Hindlimb muscle (tissue), 1 donor: ENCODE measurements at places on chromosomes 3 and 15.

DNA sequence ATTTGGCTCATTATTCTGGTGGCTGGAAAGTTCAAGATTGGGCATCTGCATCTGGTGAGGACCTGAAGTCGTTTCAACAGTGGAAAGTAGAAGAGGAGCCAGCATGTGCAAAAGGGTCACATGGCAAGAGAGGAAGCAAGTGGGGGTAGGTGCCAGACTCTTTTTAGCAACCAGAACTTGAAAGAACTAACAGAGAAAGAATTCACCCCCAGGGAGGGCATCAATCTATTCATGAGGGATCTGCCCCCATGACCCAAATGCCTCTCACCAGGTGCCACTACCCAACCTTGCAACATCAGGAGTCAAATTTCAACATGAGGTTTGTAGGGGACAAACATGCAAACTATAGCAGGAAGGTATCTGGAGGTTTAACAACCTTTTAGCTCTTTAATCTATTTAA is 10.3 kb upstream of the RYK start:
- DNase-seq, result no peak

DNA sequence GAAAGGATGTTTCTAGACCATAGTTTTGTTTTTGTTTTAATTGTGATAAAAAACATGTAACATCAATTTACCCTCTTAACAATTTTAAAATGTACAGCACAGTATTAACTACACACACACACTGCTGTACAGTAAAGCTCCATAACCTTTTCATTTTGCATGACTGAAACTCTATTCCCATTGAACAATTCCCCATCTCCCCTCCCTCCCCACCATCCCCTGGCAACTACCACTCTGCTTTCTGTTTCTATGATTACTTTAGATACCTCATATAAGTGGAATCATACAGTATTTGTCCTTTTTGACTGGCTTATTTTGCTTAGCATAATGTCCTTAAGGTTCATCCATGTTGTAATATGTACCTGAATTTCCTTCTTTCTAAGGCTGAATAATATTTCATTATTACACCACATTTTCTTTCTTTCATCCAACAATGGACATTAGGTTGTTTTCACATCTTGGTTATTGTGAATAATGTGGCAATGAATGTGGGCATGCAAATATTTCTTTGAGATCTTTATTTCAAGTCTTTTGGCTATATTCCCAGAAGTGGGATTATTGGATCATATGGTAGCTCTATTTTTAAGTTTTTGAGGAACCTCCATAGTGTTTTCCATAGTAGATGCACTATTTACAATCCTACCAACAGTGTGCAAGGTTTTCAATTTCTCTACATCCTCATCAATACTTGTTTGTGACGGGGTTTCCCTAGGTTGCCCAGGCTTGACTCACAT is 10.7 kb downstream of the CHST14 start:
- DNase-seq, result no peak

DNA sequence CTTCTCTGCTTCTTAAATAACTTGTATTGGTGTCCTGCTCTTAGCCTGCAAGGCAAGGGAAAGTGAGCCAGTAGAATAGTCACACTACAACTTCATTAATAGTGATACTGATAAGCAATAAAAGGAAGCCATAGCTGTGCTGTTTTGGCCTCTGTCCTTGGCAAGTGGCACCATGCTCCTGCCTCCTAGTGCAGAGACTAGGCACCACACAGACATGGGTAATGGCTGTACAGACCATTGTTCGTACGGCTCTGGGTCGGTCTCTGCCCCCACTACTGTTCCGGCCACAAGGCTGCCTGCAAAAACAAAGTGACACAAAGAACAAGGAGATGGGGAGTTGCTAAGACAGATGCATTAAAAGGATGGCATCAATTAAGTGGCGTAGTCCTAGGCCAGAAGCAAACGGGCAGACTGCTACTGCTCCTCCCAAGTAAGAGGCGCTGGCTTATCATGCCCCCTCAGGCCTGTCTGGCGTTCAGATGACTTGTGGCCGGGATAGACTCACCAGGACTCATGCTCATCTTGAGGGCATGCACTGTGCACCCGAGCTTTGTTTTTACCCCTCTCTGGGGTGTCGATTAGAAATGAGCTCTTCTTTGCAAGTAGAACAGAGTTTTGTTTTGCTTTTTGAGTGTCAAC is 75.6 kb downstream of the TRAK1 start:
- no peak for DNase-seq

DNA sequence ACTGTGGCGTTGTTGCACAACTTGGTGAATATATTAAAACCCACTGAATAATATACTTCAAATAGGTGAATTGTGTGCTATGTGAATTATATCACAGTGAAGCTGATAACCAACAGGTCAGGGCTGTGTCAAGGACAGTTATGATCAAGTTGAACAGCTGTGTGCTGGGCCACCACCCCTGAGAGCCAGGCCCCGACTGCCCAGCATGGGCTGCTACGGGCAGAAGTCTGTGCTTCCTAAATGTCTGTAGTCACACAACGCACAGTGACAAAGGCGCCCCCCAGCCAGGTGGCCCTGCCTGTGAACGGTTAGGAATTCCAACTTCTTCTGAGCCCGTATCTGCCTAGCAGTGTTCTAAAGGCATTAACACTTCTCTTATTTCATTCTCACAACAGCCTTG is 32.8 kb downstream of the TKT start:
- no peak for DNase-seq

GRCh38 chr3:125266971-125267370 is 54.4 kb upstream of the SLC12A8 start:
- no peak for DNase-seq

DNA sequence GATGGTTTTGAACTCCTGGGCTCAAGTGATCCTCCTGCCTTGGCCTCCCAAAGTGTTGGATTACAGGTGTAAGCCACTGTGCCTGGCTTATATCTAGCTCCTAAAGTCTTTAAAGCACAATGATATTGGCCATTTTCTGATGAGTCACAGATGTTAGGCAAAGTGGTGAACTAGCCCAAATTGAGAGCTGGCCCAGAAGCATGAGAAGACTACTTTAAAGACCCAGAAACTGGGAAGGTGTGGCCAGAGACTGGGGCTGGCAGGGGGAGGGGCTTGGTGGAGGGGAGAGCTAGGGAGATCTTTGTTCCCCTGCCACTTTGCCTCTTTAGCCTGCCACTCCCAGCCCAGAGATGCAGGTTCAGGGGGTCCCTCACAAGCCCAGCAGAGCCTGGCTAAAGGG is 21.6 kb downstream of the CHRNA3 start:
- no peak for DNase-seq

DNA sequence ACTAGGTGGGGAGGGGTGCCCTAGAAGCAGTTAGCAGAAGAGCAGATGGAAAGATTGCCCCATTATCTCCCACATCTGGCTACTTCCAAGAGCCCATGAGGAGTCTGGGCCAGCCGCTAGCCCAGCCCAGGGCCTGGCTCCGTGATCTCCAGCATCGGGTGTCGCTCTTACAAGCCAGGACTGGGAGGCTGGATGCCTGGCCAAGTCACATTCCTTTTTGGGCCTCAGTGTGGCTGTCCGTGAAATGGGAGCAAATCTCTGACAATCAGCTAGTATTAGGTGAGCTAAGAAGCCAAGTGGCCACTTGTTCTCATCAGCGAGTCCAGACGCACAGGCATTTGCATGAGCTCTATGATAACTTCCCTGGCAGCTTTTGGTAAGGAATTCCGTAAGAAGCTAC is 23.3 kb upstream of the DOCK3 start:
- DNase-seq, result no peak

- DNase-seq, result no peak
Measured at GRCh38 chr15:52649686-52650085, 29.5 kb downstream of the ATOSA start.

DNA sequence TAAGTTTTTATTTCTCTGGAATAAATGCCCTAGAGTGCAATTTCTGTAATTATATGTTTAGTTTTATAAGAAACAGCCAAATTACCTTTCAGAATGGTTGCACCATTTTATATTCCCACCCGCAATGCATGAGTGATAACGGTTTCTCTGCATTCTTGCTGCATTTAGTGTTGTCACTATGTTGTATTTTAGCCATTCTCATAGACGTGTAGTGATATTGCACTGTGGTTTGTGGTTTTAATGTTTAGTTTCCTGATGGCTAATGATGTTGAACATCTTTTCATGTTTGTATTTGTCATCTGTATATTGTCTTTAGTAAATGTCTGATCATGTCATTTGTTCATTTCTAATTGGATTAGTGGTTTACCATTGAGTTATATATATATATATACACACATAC is 73.0 kb upstream of the GOLIM4 start:
- no peak for DNase-seq

DNA sequence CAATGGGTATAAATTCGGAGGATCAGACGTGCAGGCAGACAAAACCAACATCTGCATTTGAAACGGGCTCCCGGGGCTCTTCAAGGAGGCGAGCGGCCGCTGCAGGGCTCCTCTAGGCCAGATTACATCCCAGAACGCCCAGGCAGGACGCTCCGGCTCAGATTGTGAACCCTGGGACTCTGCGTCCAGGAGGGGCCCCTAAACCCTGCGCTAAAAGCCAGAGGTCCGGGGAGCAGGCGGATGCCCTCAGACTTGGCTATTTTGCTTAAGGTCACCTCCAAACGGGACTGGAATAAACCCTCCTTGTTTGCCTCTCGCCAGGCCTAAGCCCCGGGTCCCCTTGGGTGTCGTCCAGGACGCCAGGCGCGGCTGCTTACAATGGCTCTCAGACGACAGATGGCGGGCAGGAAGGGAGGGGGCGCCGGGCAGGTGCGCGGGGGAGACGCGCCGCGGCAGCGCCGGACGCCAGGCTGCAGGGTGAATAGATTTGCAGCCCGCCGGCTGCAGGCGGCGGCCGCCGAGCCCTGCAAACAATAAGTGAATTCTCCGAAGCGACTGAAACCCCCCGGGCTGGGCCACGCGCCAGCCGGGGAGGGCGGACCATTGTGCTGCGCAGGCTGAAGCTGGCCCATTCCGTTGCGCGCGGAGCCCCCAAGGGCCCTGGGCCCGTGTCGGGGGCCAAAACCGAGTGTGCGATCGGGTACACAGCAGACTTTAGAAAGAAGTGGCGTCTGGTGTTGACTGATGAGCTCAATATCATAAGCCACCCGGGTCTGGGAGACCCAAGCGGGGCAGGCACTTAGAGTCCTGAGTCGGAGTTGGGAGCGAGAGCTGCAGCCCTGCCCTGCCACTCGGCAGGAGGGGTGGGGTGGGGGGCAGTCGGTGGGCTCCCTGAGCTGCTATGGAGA is 32.3 kb upstream of the AMOTL2 start:
- DNase-seq, result peak; percentile 74

GRCh38 chr15:99729920-99730319 is 3.3 kb downstream of the LYSMD4 start:
- DNase-seq, result peak; percentile 50

GRCh38 chr3:186162221-186162620 is 53.3 kb upstream of the ETV5 start:
- peak; percentile 12 for DNase-seq

- DNase-seq, result no peak
Measured at GRCh38 chr15:58517682-58518525, 86.1 kb downstream of the LIPC start.

DNA sequence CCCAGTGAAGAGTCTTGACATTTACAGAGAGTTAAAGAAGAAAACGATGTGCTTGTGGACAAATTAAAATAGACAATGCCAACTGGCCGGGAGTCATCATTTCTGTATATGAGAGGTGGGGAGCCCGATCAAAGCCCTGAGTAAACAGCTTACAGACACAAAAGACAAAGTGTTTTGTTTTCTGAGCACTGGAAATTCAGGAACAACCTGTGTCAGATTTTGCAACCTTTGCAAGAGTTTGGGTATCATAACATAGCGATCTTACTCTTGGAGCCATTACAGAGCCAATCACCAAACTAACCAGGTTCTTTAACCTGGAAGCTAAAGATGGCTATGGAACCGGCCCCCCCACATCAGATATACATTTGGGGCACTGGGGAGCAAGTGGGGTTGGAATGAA is 101.9 kb upstream of the LRIG1 start:
- no peak for DNase-seq
